GM23338 (cell line): ENCODE measurements at places on chromosomes 7 and 10. TPM values are rescaled to one million over a fixed set of nuclear protein-coding genes. Genes with fewer than 3 reads are reported as not detected.

GRCh38 chr10:110912374-110912773, 6.6 kb downstream of the BBIP1 start:
- no peak overlapping the region for H3K27ac ChIP-seq
- no peak for DNase-seq
- no peak overlapping the region for H3K4me3 ChIP-seq
- H3K4me1 ChIP-seq: peaks cover 19% of the 10 kb centered on the region
- no peaks in the 10 kb centered on the region for H3K36me3 ChIP-seq

DMTF1 gene
- total RNA-seq: 107 and 114 TPM in 2 replicates

DNA sequence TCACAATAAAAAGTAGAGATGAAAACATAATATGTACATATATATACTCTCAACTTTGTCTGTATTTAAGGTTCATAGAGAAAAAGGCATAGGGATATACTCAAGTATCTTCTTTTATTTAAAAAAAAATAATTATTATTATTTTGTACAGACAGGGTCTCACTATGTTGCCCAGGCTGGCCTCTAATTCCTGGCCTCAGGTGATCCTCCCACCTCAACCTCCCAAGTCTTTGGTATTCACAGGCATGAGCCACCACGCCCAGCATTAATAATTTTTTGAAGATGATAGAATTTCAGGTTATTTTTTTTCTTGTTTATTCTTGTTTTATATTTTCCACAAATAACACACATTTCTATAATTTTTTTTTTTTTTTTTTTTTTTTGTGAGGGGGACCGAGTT, 113.8 kb downstream of the PLXNA4 start:
- no peak for DNase-seq
- H3K36me3 ChIP-seq: no peaks in the 10 kb centered on the region
- peaks cover 16% of the 10 kb centered on the region for H3K4me1 ChIP-seq

FOXI2 gene
- total RNA-seq: 1.1 and 1.3 TPM in 2 replicates

NKX1-2 gene
- total RNA-seq: 37.0 and 39.4 TPM in 2 replicates

DNA sequence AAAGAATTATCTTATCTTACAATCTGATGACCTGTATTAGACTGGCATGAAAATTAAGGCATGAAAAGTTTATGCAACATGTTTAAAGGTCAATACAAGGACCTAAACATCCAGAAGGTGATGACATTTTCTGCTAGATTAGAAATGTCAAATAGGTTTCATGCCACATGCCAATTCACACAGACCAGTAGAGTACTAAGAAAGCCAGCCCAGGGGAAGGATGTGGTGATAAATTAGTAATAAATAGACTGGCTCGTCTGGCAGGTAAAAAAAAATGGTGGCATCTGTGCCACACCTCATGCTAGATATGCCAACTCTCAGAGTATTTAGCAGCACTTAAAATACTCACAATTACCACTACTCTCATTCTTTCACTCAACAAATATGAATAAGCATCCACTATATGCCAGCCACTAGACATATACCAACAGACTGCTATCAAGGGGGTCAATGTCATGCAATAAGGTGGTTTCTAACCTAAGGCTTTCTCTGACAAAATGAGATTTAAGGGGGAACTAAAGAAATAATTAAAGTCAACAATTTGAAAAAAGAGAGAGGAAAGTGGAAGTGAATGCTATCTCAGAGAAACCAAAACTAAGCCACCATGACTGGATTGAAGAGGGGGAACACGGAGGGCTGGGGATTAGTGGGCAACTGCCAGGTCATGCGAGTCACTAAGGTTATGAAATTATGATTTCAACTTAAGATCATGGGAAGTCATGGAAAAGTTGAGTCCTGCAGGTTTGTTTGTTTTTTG, 83.5 kb downstream of the SGMS1 start:
- no peak overlapping the region for H3K27ac ChIP-seq
- no peak overlapping the region for H3K4me3 ChIP-seq
- H3K36me3 ChIP-seq: no peaks in the 10 kb centered on the region
- H3K4me1 ChIP-seq: peaks cover 6% of the 10 kb centered on the region

EPO gene
- total RNA-seq: 0.89 TPM in 1 of 2 replicates, not detected in the other

- H3K4me3 ChIP-seq: no peak overlapping the region
- no peaks in the 10 kb centered on the region for H3K36me3 ChIP-seq
- no peaks in the 10 kb centered on the region for H3K27me3 ChIP-seq
- no peaks in the 10 kb centered on the region for H3K4me1 ChIP-seq
- no peak overlapping the region for H3K27ac ChIP-seq
These were observed 191.0 kb downstream of the CAMK1D start for GRCh38 chr10:12540341-12540781.

- H3K27ac ChIP-seq: no peak overlapping the region
- DNase-seq: no peak
- H3K27me3 ChIP-seq: peaks cover 12% of the 10 kb centered on the region
- peak overlapping the region; percentile 79 for H3K4me3 ChIP-seq
- H3K36me3 ChIP-seq: no peaks in the 10 kb centered on the region
These were observed 1.6 kb downstream of the CDK14 start for GRCh38 chr7:90597563-90598253.

DNA sequence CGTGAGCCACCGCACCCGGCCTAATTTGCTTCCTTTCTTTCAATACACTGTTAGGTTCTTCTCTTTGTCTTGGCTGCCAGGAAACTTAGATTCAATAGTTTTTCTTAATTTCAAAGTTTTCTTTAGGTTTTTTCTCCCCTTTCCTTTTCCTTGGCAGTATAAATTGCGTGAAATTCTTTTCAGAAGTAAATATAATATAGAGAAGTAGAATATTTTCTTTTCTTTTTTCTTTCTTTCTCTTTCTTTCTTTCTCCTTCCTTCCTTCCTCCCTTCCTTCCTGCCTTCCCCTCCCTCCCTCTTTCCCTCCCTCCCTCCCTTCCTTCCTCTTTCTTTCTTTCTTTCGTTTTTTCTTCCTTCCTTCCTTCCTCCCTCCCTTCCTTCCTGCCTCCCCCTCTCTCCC, 1.7 kb downstream of the LRGUK start:
- peak overlapping the region; percentile 73; the same call in 1 of the 2 replicates for H3K27ac ChIP-seq
- DNase-seq: no peak
- H3K4me1 ChIP-seq: peaks cover 45% of the 10 kb centered on the region

- H3K27me3 ChIP-seq: no peaks in the 10 kb centered on the region
- H3K27ac ChIP-seq: no peak overlapping the region
These were observed 72.5 kb upstream of the UCN3 start for GRCh38 chr10:5292196-5292735.

GRCh38 chr7:124462249-124462648, 303.3 kb downstream of the GPR37 start:
- no peaks in the 10 kb centered on the region for H3K36me3 ChIP-seq
- no peaks in the 10 kb centered on the region for H3K27me3 ChIP-seq
- no peaks in the 10 kb centered on the region for H3K4me1 ChIP-seq
- no peak for DNase-seq
- H3K27ac ChIP-seq: no peak overlapping the region
- no peak overlapping the region for H3K4me3 ChIP-seq

DNA sequence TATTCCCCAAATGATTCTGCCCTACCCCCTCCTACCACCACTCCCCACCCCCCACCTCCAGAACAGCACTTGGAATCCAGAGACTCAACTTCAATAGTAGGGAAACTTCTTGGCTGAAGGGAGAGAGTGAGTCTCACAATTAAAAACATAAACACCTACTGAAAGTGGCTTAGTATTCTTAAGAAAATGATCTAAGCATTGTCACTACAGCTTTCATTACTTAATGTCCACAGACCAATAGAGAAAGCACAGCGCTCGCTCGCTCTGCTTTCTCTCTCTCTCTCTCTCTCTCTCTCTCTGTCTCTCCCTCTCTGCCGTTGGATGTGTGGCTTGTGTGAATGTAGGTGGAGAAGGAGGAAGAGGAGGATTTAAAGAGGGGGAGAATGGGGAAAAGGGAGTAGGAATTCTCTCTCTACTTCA, 1.5 kb upstream of the SEMA3A start:
- H3K4me3 ChIP-seq: peak overlapping the region; percentile 65
- H3K4me1 ChIP-seq: peaks cover 64% of the 10 kb centered on the region
- no peaks in the 10 kb centered on the region for H3K27me3 ChIP-seq
- DNase-seq: peak; percentile 35
- H3K36me3 ChIP-seq: no peaks in the 10 kb centered on the region
